ENCODE measurements at places on chromosomes 5 and 9. TPM values are rescaled to one million over a fixed set of nuclear protein-coding genes. Genes with fewer than 3 reads are reported as not detected.

CD14 gene
- 1.2 TPM for total RNA-seq

SLC34A1 gene
- total RNA-seq: not detected

FAM200C gene
- 6.5 TPM for total RNA-seq

PCDHGA9 gene
- total RNA-seq: 0.76 TPM

PCDHGA10 gene
- total RNA-seq: 2.3 TPM

LIFR gene
- total RNA-seq: 51.5 TPM

CTSV gene
- total RNA-seq: 1.6 TPM

Data from epithelial cell of umbilical artery (primary cell).